ENCODE measurements at places on chromosomes 12 and 14. TPM values are rescaled to one million over a fixed set of nuclear protein-coding genes. Genes with fewer than 3 reads are reported as not detected.

Gene FAM181A
- total RNA-seq, result not detected

Gene ZFC3H1
- total RNA-seq, result 48.7 TPM

GRCh38 chr14:40058901-40059897 is 627.0 kb upstream of the FBXO33 start:
- peak; percentile 45 for DNase-seq

GRCh38 chr14:22657861-22658260 is 13.7 kb upstream of the OR6J1 start:
- peak; percentile 34 for DNase-seq

GRCh38 chr12:52041695-52042123 is 9.5 kb upstream of the NR4A1 start:
- DNase-seq, result no peak

Data from Caco-2 (cell line).